ENCODE measurements at places on chromosomes 4 and X.

- no peak for DNase-seq
Observed at GRCh38 chrX:8927701-8928100, 106.2 kb downstream of the FAM9B start.

DNA sequence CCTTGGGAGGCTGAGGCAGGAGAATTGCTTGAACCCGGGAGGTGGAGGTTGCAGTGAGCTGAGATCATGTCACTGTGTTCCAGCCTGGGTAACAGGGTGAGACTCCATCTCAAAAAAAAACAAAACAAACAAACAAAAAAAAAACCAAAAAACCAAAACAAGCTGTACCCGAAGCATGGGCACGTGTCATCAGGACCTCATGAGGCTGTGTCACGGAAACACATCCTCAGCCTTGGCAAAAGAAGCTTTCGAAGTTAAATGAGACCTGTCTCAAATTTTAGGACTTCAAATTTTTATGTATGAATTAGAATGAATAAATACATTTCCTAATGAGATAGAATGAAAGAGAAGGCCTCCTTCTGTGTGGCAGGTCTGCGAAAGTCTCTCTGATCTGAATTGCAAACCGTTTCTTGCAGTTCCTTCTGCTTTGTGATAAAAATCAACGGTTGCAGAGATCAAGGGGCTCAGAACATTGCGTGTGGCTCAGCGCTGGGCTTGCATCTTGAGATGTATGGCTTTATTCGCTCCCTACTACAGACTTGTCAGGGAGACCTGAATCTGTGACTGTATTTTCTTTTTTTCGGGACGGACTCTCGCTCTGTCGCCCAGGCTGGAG is 19.5 kb upstream of the CRLF2 start:
- DNase-seq: no peak

- no peak for DNase-seq
Observed at GRCh38 chr4:108763226-108763593, 357 bp upstream of the ETNPPL start.

GRCh38 chrX:103398421-103398864 is 22.1 kb downstream of the BEX3 start:
- no peak for DNase-seq

DNA sequence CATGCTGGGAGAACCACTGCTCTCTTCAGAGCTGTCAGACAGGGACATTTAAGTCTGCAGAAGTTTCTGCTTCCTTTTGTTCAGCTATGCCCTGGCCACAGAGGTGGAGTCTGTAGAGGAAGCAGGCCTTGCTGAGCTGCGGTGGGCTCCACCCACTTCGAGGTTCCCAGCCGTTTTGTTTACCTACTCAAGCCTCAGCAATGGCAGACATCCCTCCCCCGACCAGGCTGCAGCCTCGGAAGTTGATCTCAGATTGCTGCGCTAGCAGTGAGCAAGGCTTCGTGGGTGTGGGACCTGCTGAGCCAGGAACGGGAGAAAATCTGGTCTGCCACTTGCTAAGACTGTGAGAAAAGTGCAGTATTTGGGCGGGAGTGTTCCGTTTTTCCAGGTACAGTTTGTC is 118.9 kb downstream of the SLC10A6 start:
- DNase-seq: no peak

DNA sequence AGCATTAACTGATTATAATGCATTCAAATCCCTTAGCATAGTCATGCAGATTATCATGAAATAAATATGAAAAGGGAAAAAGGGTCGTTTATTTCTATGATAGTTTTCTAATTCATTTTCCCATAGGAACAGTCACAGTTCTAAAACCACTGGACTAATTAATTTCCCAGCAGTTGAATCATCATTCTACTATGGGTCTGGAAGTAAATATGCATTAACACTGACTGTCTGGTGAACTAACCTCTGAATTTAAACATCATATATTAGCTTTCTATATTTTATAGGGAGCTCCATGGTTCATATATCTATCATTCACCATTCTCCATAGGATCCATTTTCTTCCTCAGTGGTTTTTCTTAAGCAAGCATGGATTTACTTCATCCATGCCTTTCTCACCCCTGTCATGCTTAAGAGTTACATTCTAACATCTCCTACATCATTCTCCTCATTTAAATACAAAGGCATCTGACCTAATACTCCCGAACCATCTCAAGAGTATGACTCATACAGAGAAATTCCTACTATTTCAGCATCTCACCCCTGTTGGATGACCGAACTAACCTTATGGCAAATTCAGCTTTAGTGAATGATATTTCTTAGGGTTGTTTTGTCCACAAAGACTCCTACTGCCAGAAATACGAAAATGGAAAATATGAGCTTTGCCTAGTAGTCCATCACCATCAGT is 198.7 kb upstream of the ADAMTS3 start:
- DNase-seq: no peak

Measured in NCI-H2107 (cell line).